ENCODE measurements at places on chromosomes 11 and 22. TPM values are rescaled to one million over a fixed set of nuclear protein-coding genes. Genes with fewer than 3 reads are reported as not detected.

- no peaks in the 10 kb centered on the region for H3K4me1 ChIP-seq
- H3K4me3 ChIP-seq = no peak overlapping the region
Measured at GRCh38 chr11:64581057-64581523, 9.9 kb upstream of the SLC22A12 start.

- H3K4me1 ChIP-seq = no peaks in the 10 kb centered on the region
- H3K4me3 ChIP-seq = no peak overlapping the region
- no peak overlapping the region for H3K27ac ChIP-seq
- no peaks in the 10 kb centered on the region for H3K36me3 ChIP-seq
- no peak for DNase-seq
Measured at GRCh38 chr11:103317118-103317517, 207.9 kb downstream of the DYNC2H1 start.

DNA sequence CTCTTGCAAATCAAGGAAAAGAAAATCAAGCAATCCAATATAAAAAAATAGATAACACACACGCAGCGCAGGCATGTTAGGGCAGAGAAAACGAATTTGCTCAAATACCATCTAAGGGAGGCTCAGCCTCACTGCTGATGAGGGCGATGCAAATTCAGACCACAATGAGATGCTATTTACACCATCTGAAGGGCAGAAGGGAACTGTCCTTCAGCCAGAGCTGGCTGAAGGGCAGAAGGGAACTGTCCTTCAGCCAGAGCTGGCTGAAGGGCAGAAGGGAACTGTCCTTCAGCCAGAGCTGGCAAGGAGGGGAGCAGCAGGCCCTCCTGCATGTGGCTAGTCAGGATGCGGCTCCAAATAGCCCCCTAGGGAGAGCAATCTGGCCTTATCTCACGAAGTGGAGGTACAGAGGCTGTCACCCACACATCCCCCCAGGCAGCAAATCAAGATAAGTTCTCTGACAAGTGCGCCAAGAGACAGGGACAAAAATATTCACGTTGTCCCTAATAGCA, 7.6 kb upstream of the SLC39A13 start:
- peak overlapping the region; percentile 57 for H3K27ac ChIP-seq
- H3K27me3 ChIP-seq = no peaks in the 10 kb centered on the region
- peak overlapping the region; percentile 42 for H3K4me3 ChIP-seq
- no peaks in the 10 kb centered on the region for H3K36me3 ChIP-seq
- DNase-seq = no peak

DNA sequence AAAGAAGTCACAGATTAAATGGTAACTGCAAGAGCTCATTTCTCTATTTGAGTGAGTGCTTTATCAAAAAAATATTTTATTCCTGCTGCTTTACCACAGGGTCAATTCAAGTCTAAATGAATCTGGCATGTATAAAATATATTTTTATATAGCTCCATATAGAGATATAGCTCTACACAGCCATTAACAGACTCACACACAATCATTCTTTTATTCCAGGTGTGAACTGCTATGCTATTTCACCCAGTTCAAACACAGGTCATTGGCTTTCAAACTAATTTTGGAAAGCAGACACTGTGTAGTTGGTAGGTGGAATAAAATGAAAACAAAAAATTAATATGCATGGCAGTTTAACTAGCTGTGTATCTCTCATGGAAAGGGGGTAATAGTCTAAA, 63.1 kb downstream of the MAML2 start:
- peak overlapping the region; percentile 39 for H3K27ac ChIP-seq
- H3K4me3 ChIP-seq = no peak overlapping the region
- no peaks in the 10 kb centered on the region for H3K27me3 ChIP-seq
- no peaks in the 10 kb centered on the region for H3K36me3 ChIP-seq
- peaks cover 3% of the 10 kb centered on the region for H3K4me1 ChIP-seq
- no peak for DNase-seq

GRCh38 chr11:112770487-112770886, 190.7 kb upstream of the NCAM1 start:
- H3K4me3 ChIP-seq = no peak overlapping the region
- H3K27ac ChIP-seq = no peak overlapping the region
- no peaks in the 10 kb centered on the region for H3K4me1 ChIP-seq
- H3K27me3 ChIP-seq = no peaks in the 10 kb centered on the region
- no peak for DNase-seq

GRCh38 chr11:45880772-45881570, 4.5 kb upstream of the MAPK8IP1 start:
- H3K36me3 ChIP-seq = no peaks in the 10 kb centered on the region
- no peak overlapping the region for H3K4me3 ChIP-seq
- no peak for DNase-seq
- H3K4me1 ChIP-seq = peaks cover 3% of the 10 kb centered on the region
- no peaks in the 10 kb centered on the region for H3K27me3 ChIP-seq

DNA sequence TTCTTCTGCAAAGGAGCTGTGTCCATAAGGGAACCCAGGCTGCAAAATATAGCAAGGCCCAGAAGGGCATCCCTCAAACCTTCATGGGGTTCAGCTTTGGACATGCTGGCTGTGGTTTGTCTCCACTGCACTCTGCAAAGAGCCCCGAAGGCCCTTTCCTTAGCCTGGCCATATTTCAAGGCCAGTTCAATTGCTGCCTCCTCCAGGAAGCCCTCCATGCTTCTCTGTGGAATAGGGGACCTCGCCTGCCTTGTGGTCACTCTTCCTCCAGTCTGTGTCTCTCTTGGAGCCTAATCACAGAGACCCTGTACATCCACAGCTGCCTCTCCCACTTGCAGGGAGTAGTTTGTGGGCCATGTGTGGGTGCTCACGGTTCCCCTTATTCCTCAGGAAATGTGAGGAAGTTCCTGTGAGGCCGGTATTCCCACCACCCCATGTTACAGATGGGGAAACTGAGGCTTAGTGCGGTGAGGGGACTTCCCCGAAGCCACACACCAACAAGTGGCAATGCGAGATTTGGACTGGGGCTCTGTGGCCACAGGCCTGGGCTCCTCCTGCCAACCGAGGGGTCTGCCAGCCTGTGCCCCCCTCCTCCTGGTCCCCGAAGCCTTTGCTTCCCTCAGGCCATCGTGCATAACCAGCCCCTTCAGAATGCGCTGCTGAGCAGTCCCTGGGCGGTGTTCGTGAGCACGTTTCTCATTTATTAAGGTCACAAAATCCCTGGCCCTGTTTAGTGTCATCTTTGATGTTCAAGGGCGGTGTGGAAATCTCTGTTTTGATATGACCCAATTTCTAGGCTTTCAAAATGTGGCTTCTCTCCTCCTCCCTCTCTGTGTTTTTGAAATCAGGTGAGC, 65.8 kb downstream of the PARVB start:
- no peak overlapping the region for H3K4me3 ChIP-seq
- H3K36me3 ChIP-seq = no peaks in the 10 kb centered on the region
- H3K4me1 ChIP-seq = no peaks in the 10 kb centered on the region
- H3K27ac ChIP-seq = no peak overlapping the region
- DNase-seq = no peak

DNA sequence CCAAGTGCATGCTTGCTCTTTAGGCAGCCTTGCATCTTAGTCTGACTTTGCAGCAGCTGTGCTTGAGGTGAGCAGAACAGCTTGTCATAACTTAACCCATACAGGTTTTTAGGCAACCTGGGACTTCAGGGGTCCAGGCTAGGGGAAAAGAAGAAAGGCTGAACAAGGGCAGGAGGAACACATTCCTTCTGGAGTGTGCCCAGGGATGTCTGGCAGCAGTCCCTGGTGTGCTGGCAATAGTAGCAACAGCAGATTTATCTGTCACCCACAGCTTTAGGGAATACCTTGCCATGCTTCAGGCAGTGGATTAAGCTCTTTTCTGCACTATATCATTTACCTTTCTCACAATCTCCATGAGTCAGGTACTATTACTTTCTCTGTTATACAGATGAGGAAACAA, 513.0 kb downstream of the RAB38 start:
- no peak for DNase-seq
- H3K4me3 ChIP-seq = no peak overlapping the region
- H3K4me1 ChIP-seq = no peaks in the 10 kb centered on the region
- H3K27me3 ChIP-seq = no peaks in the 10 kb centered on the region
- no peaks in the 10 kb centered on the region for H3K36me3 ChIP-seq
- no peak overlapping the region for H3K27ac ChIP-seq

DNA sequence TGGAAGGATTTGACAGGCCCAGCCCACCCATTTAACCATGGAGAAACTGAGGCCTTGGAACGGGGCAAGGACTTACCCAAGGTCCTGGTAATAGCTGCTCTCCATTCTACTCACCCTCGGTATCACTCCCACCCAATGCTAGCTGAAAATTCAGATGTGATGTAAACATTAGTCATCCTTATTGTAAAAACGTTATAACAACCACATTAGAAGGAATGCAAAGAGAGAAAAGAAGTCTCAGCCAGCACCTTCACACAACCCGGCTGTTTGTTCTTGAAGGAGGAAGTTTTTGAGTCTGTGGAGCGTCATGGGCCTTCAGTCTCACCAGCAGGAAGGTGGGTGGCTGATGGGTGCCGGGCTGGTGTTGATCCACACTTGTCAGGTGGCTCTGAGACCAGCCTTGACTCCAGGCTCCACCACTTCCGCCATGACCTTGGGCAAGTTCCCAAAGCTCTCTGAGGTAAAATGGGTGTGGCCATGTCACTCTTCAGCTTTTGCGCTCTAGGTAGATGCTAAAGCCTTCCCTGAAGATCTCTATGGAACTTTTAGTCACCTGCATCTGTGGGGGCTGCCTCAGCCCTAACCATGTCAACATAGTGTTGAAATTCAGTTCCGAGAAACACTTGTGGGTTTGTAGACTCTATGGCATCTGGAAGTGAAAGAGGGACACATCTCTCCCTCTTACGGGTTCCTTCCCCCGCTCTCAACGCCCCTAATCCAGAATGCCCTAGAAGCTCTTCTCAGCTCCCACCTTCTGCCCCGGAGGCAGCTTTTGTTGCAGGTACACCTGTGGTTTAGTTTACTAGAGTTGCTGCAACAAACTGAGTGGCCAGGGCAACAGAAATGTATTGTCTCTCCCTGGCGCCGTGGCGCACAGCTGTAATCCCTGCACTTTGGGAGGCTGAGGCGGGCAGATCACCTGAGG, 14.8 kb downstream of the CD6 start:
- no peaks in the 10 kb centered on the region for H3K36me3 ChIP-seq
- no peaks in the 10 kb centered on the region for H3K4me1 ChIP-seq
- no peak overlapping the region for H3K4me3 ChIP-seq
- H3K27me3 ChIP-seq = no peaks in the 10 kb centered on the region

GRCh38 chr11:103998826-103999508, 37.5 kb upstream of the DDI1 start:
- H3K27me3 ChIP-seq = no peaks in the 10 kb centered on the region
- no peaks in the 10 kb centered on the region for H3K4me1 ChIP-seq
- H3K27ac ChIP-seq = no peak overlapping the region
- no peak overlapping the region for H3K4me3 ChIP-seq
- DNase-seq = no peak

- H3K4me1 ChIP-seq = peaks cover 16% of the 10 kb centered on the region
- H3K36me3 ChIP-seq = no peaks in the 10 kb centered on the region
- no peak overlapping the region for H3K27ac ChIP-seq
- H3K27me3 ChIP-seq = peaks cover 15% of the 10 kb centered on the region
- DNase-seq = peak; percentile 71
- H3K4me3 ChIP-seq = peak overlapping the region; percentile 38
Measured at GRCh38 chr22:37818409-37819104, 4.6 kb upstream of the GALR3 start.

DNA sequence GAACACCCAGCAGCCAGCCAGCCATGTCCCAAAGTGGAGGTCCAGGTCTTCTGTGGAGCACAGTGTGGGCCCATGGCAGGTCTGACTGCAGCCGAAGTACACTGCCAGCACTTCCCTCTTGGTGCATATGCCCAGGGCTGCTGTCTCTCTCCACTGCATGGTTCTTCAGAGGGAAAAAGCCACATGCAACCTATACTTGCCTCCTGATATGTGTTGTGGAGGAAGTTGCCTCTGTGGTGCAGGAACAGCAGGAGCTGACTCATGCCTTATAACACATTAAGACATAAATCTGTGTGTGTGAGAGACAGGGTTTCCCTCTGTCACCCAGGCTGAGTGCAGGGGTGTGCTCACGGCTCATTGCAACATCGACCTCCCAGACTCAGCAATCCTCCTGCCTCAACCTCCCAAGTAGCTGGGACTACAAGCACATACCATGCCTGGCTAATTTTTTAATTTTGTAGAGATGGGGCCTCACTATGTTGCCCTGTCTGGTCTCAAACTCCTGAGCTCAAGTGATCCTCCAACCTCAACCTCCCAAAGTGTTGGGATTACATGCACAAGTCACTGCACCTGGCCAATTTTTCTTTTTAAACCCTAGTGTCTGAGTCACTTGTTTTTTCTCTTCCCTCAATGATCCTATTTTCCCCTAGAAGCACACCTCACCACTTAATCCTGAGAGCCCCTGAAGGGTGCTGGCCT, 98.8 kb downstream of the MPPED2 start:
- H3K27ac ChIP-seq = no peak overlapping the region
- DNase-seq = no peak
- H3K4me3 ChIP-seq = no peak overlapping the region
- H3K4me1 ChIP-seq = peaks cover 9% of the 10 kb centered on the region
- H3K36me3 ChIP-seq = no peaks in the 10 kb centered on the region

DNA sequence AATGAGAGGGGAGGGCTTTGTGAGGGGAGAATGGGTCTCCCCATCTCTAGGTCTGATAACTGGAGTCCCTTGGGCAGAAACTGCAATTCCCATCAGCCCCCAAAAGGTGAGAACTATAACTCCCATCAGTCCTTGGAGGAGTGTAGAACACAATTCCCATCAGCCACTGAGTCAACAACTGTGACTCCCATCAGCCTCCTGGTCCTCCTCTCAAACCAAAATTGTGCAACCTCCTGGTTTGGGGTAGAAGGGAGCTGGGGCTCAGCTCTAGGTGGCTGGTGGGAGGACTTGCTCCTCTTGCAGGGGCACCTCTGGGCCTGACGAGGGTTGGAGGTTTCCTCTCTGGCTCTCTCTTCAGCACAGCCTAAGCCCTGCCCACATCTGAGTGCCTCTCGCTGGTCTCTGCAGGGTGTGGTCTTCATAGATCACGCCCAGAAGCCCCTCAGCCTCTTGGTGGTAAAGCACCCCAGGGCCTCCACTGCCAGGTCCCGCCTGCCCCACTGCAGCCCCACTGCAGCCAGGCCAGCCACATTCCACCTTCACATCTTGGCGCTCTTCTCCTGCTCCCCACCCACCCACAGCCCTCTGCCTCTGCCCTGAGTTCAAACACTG, 18.5 kb downstream of the SLC22A12 start:
- no peak overlapping the region for H3K4me3 ChIP-seq
- no peak for DNase-seq

GRCh38 chr11:111785886-111786412, 19.8 kb upstream of the PPP2R1B start:
- H3K4me3 ChIP-seq = no peak overlapping the region
- H3K27ac ChIP-seq = no peak overlapping the region

DNA sequence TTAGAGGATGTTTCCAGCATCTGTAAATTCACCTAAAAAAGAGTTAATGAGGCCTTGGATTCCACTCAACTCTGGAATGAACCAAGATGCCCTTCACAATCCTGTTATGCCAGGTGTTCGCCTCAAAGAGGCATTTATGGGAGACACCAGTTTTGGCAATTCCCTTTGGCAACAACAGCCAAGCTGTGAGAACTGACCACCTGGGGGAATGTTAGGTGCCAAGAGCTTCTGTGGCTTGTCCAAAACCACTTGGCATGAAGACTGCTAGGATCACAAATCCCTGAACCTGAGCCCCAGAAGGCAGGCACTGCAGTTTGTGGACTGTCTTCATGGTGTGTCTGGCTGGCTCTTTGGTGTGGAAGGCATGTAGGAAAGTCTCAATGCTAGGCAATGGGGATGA, 164.4 kb upstream of the BDNF start:
- no peaks in the 10 kb centered on the region for H3K36me3 ChIP-seq
- H3K4me3 ChIP-seq = no peak overlapping the region
- no peak for DNase-seq
- no peak overlapping the region for H3K27ac ChIP-seq
- H3K4me1 ChIP-seq = no peaks in the 10 kb centered on the region
- no peaks in the 10 kb centered on the region for H3K27me3 ChIP-seq

The INS gene
- total RNA-seq = 0.84 TPM

The C11orf16 gene
- not detected for total RNA-seq

The SSTR3 gene
- total RNA-seq = 0.12 TPM

The FAM180B gene
- not detected for total RNA-seq

The OR8U1 gene
- total RNA-seq = not detected

The MMP1 gene
- total RNA-seq = 0.42 TPM

The NLRP14 gene
- total RNA-seq = 0.10 TPM

Measured in colonic mucosa (tissue), 4 donors.